ENCODE measurements at places on chromosomes 6 and 20.

DNA sequence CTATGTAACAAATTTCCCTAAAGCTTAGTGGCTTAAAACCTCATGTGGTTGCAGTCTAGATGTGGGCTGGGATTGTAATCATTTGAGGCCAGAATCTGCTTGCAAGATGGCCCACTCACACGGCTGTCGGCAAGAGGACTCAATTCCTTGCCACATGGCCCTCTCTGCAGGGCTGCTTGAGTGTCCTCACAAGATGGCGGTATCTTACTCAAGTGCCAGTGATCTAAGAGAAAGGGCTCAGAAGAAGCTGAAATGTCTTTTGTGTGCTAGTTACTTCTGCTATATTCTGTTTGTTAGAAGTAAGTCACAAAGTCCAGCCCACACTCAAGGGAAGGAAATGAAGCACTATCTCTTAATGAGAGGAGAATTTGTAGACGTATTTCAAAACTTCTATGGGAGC, 47.1 kb upstream of the PMEPA1 start:
- DNase-seq: no peak

GRCh38 chr6:43666196-43666920, 21.2 kb downstream of the MRPS18A start:
- DNase-seq: no peak

GRCh38 chr6:40721271-40721952, 134.2 kb upstream of the LRFN2 start:
- no peak for DNase-seq

- DNase-seq: no peak
Measured at GRCh38 chr20:2557873-2558580, 21.7 kb downstream of the TMC2 start.

DNA sequence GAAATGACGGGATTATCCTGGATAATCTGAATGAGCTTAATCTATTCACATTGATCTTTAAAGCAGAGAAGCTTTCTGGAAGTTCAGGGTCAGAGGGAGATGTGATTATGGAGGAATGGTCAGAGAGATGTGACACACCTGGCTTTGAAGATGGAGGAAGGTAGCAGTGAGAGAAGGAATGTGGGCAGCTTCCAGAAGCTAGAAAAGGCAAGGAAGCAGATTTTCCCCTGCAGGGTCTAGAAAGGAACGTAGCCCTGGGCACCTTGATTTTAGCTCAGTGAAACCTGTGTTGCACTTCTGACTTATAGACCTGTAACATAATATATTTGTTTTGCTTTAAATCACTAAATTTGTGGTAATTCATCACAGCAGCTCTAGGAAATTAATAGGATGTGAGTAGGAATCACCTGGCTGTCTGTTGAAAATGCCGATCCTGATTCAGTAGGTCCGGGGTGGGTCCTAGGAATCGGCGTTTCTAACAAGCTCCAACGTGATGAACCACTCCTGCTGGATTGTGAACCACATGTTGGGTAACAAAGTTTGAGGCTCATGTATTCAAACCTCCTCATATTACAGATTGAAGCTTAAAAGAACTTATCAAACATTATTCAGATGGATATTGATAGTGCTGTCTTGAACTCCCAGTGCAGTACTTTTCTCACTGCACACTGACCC, 157.0 kb downstream of the GJA1 start:
- DNase-seq: no peak

- no peak for DNase-seq
Measured at GRCh38 chr20:62433658-62434497, 6.5 kb upstream of the RBBP8NL start.

GRCh38 chr6:130693944-130694343, 133.3 kb upstream of the SMLR1 start:
- no peak for DNase-seq

DNA sequence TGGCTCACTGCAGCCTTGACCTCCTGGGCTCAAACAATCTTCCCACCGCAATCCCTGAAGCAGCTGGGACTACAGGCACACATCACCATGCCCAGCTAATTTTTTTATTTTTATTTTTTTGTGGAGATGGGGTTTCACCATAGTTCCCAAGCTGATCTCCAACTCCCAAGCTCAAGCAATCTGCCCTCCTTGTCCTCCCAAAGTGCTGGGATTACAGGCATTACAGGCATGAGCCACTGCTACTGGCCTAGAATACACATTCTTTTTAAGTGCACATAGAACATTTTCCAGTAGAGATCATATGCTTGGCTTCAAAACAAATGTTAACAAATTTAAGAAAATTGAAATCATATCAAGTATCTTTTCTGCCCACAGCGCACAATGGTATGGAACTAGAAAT, 176.8 kb upstream of the MARCKS start:
- no peak for DNase-seq

DNA sequence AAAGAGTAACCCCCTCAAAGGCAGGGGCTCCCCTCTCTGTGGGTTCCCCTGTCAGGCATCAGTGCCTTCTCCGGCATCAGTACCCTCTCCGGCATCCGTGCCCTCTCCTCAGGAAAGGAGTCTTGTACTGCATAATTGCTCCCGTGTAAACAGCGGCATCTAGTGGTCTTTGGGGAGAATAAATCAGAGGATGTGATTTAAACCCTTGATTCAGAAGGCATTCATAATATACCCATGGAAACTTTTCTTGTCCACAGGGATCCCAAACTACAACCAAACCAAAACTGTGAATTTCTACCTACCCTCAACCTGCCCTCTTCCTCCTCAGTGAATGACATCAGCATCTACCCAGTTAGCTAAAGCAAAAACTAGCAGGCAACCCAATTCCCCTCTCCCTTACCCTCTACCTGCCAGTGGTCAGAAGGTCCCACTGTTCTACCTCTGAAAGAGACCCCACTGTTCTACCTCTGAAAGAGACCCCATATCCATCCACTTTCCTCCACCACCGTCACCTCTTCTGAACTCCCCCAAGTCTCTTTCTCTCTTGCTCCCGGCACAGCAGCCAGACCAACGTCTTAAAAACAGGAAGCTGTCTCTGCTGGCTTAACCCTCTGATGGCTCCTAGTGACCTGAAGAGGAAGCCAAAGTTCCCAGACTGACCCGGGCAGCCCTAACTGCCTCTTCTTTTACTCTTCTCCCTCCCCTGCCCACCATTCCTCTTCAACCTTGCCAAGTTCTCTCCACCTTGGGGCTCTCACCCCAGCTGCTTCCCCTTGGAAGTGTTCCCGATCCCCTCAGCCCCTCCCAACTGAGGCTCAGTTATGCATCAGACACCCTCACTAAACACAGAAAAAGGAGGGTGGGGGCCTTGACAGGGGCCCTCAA, 27.2 kb downstream of the UBE2V1 start:
- DNase-seq: peak; percentile 77

GRCh38 chr6:142254513-142254912, 47.3 kb upstream of the ADGRG6 start:
- DNase-seq: no peak

DNA sequence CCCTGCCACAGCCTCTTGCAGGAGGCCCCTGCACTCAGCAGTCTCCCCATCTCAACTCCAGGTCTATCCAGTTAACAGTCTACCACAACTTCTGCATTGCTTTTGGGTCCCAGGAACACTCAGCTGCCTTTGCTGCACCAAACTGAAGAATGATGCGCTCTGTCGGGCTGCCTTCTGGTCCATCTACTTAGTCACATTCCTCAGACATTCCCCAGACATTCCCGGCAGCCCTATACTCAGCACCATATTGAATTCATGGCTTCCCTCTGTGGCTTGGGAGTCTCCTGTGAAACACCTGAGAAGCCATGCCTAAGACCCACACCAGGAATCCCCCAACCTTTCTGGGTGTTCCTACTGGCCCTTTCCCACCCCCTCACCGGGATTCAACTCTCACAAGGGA, 99.6 kb upstream of the COL21A1 start:
- no peak for DNase-seq

- peak; percentile 12 for DNase-seq
Measured at GRCh38 chr20:10316582-10316981, 98.0 kb downstream of the SNAP25 start.

DNA sequence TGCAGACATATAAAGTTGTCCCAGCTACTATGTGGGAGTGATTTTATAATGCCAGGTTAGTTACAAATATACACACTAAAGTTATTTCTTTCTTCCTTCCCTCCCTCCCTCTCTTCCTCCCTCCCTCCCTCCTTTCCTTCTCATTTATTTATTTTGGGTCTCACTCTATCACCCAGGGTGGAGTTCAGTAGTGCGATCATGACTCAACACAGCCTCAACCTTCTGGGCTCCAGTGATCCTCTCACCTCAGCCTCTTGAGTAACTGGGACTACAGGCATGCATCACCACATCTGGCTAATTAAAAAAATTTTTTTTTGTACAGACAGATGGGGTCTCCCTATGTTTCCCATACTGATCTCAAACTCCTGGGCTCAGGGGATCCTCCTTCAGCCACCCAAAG, 59.2 kb downstream of the PHF20 start:
- DNase-seq: no peak

DNA sequence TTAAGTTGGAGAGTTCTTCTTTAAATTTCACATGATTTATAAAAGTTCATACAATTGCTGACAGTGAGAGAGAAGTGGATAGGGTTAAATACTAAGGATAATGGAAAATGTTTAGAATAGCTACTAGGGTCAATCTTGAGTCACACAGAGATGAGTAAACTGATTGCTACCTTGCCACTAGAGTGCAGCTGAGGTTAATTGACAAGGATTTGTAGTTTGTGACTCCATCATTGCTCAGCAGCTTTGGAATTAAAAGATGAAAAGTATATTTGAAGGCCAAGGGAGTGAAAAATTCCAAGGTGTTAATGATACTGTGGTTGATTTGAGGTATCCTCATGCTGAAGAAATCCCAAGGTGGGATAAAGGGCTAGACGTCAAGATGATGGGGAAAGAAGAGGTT, 524.0 kb downstream of the UTRN start:
- DNase-seq: no peak

GRCh38 chr20:9514072-9514460, 324 bp upstream of the LAMP5 start:
- DNase-seq: no peak

- no peak for DNase-seq
Measured at GRCh38 chr6:167970230-167970629, 27.2 kb upstream of the KIF25 start.

DNA sequence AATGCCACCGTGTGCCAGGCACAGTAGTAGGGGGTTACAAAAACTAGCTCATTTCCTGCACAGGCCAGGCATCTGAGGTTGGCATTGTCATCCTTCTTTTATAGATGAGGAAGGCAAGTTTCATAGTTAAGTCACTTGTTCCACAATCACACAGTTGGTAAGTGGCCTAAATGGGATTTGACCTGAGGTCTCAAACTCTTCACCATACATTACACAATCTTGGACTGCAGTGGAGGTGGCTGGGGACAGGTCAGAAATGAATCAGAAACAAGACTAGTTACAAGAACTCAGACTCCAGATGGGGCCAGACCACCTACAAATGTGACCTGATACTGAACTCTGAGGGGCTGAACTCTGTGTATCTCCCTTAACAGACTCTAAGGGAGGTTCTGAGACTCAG, 49.4 kb downstream of the TRMT6 start:
- no peak for DNase-seq

DNA sequence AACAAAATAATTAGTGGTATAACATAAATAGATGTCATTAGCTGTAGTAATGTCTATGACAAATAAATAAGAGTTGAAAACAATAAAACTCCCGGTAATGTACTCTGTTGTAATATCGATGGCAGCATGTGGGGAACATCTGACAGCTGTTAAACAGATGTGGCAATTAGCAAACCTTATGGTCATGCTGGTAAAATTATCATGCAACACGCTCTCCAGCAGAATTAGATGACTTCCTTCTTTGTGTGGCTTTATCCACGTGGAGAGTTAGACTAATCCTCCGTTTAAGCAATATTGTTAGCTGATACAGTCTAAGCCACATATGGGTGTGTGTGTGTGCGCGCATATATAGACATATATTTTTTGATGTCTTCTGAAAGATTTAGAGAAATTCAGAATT, 77.7 kb upstream of the ZFP64 start:
- no peak for DNase-seq

DNA sequence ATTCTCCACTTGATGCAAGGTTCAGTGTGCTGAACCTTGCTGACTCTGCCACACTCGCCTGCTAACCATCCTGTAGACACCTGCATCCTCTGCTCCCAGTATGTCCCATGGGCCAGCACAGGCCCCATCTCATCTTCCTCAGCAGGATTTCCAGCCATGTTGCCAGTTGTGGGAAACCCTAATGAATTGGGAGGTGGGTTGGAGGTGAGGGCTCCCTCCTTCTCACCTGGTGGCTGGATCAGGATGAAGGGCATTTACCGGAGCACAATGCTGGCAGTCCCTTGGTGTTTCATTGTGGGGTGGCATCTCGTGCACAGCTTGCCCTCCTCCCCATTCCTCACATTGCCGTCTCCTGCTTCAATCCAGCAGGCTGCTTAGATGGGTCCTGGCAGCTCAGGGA, 204.3 kb upstream of the FOXQ1 start:
- no peak for DNase-seq

- no peak for DNase-seq
Measured at GRCh38 chr6:38528196-38528965, 111.3 kb downstream of the BTBD9 start.

DNA sequence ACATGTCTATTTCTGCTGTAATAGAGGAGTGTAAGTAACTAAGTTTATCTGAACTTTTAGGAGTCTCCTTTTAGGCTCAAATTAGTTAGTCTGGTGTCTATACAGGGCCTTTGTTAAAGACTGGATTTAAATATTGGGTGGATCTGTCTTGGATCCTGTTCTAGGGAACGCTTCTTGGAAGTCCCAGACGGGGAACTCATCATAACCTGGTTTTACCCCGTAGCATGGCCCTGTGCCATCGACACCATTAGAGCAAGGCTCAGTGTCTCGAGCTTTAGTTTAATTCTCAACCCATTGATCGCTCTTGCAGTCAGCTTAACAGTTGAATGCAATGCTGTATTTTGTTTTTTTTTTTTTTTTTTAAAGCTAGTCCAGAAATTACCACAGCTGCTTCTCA, 89.9 kb downstream of the CARMIL1 start:
- no peak for DNase-seq

DNA sequence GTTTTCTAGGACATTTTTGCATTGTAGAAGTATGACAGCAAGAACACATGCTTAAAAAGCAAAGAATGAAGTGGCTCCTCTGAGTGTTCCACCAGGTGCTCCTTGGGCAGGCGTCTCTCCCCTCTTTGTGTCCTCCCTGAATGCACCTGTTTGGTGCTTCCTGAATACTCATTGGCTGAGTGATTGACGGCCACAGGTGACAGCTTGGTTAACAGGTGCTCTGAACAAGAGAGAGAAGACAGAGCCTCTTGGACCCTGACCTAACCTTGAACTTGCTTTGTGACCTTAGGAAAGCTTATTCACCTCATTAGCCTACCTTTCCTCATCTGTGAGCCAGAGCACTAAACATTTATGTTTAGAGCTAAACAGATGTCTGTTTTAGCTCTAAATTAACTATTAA, 93.7 kb downstream of the TULP4 start:
- DNase-seq: no peak

- DNase-seq: no peak
Measured at GRCh38 chr6:158022749-158023596, 41.3 kb downstream of the SYNJ2 start.

All from kidney capillary endothelial cell (primary cell).